ENCODE measurements at places on chromosomes 4 and X.

DNA sequence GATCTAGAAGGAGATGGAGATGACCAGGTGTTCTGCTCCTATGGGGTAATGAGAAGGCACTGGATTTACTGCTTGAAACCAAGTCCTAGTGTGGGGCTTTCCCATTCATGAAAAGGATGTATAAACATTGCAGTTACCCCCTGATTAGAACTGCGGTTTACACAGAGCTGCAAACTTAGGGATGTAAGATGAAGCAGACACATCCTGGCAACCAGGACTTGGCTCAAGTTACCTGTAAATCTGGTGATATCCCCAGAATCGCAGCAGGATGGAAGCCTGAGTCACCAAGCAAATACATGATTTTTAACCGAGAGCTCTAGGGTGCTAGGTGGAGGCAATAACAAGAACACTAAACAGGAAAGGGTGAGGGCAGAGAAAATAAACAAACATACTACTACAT lies 178.6 kb upstream of the MAMLD1 start:
- no peak for DNase-seq

DNA sequence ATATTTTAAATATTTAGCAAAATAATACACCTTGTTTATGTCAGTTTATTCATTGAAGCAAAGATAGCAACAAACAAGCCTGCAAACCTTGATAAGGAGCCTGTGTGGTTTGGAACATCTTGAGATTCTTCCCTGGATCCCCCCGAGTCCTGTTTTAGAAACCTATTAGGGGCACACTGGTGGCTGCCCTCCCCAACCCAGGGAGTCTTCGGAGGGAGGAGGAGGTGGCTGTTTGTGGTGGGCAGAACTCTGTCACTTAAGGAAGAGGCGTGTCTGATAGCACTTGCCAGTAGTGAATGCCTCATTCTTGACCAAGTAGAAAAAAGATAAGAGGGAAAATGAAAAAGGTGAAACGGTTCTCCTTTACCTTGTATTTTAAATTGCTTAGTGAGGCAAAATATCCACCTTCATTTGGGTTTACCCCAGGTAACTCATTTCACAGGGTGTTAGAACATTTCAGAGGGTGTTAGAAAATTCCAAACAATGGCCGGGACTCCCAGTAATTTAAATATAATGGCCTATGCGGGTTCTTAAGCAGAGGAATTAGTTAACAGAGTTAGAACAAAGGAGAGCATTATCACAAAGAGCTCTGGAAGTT lies 10.4 kb downstream of the KIT start:
- no peak for DNase-seq

GRCh38 chr4:159382856-159383561 lies 280.1 kb downstream of the RAPGEF2 start:
- no peak for DNase-seq

DNA sequence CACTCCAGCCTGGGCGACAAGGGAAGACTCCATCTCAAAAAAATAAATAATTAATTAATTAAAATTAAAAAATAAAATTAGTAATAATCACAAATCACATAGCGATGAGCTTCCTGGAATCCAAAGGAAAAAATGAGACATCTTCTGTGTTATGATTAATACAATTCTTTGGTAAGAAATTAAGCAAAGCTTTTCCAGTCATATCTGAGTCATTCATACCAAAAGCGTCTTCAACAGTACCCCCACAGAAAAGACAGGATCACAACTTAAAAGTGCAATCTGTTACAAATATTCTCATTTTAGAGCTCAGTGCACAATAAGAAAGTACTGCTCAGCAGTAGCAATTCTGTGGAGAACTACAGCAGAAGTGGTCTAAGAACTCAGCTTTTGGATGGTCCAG lies 168.5 kb upstream of the MXRA5 start:
- no peak for DNase-seq

GRCh38 chr4:5004496-5004895 lies 14.8 kb downstream of the CYTL1 start:
- no peak for DNase-seq

GRCh38 chr4:156749426-156750403 lies 221.9 kb downstream of the PDGFC start:
- DNase-seq: no peak

GRCh38 chr4:7823416-7823824 lies 116.2 kb downstream of the AFAP1 start:
- DNase-seq: no peak

- DNase-seq: no peak
These were observed 1.7 kb downstream of the PDGFRA start for GRCh38 chr4:54230484-54231418.

- DNase-seq: no peak
These were observed 14.9 kb upstream of the MORC4 start for GRCh38 chrX:107014936-107015335.

DNA sequence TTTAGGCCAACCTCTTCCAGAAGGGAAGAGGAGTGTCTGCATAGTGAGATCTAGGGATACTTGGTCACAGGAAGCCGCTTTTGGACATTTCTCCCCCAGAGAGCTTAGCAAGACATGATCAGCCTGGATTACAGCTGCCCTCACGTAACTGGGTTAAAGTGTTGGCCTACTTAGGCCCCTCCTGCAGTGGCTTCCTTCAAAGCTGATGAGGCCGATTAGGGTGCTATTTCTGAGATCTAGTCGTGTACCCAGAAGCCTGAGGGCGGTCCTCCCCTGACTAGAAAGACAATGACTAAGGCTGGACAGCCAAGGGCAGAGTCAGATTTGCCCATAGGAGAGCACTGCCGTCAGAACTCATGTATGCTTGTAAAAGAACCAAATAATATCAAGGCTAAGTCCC lies 135.0 kb downstream of the AMMECR1 start:
- no peak for DNase-seq
